ENCODE measurements at places on chromosomes 4 and X.
A peak's percentile ranks its signal among the peaks of the same experiment; 100 is the strongest.

DNA sequence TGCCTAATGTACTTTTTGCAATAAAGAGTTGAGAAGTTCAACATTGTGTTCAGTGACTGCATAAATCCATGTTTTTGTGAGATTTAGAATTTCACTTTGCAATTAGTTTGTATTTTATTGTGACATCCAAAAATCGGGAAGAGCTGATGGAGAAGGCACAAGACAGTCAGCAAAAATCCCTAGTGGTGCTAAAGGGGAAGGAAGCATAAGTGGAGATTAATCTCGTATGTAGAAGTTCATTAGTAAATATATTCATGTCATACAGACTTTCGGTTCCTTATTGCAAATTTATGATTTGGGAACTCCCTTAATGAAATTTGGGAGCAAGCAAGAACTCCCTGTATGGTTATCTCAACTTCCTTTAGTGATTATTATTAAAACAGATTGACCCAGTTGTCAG lies 57.8 kb upstream of the SLC39A8 start:
- DNase-seq: no peak

DNA sequence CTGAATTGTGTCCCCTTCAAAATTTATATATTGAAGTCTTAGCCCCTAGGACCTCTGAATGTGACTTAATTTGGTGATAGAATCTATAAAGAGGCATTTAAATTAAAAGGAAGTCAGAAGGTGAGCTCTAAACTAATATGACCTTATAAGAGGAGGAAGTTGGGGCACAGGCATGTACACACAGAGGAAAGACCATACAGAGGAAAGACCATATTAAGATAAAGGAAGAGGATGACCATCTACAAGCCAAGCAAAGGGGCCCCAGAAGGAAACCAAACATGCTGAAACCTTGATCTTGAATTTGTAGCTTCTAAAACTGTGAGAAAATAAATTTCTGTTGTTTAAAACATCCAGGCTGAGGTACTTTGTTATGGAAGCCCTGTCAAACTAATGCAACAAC lies 26.9 kb upstream of the CYBB start:
- no peak for DNase-seq

DNA sequence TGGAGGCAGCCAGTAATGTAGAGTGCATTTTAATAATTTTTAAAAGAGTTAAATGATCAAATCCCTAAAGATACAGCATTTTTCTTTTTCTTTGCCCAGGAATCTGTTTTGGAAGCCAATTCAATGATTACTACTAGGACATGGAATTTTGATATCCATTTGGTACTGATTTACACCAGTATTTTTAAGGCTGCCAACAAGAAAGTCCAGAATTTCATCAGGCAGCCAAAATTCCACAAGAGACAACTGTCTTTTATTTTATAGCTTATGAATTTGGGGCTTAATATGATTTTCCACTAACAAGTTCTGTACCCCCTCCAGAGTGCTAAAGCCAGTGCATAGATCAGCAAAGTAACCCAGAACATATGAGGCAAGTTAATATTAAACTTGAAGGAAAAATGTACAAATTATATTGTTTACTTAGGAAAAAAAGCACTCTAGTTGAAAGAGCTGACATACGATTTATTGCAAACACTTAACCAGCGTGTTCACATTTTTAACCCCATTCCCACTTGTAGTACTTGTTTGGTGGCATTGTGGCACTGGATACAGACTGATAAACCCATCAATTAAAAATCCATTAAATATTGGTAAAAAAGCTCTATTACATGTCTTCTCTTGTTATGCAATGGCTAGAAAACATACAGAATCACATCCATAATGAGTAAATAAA lies 259.7 kb downstream of the DCHS2 start:
- DNase-seq: no peak

DNA sequence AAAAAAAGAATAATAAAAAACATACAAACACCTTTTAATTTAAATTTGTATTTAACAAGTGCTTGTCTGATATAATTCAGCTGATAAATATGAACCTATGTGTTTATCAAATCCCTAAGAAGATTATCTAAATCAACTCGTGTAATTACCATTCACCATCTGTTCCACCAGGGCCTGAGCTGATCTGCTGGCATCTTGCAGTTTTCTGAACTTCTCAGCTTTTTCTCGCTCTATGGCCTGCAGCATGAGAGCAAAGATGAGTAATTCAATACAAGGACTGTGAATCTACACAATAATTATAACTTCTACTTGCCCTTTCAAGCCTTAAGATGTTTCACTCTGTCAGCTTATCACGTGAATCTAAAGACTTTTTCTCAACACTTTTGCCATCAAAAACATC lies 709.7 kb downstream of the DMD start:
- no peak for DNase-seq

DNA sequence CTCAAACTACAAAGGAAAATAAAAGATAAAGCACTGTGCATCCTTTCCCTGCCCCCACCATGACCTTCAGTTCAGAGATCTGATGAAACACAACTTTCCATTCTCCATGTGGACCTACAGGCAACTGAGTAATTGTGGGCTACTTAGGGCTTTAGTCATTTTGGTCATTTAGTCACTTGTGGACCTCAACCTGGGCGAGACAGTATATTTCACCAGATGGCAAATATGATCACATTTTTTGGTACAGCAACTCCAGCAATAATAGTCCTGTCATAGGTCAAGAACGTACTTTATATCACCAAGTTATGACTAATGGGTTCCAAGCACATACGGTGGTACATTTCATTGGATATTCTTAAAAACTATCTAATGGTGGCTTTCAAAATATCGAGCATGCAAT lies 141.2 kb downstream of the PDGFC start:
- no peak for DNase-seq

DNA sequence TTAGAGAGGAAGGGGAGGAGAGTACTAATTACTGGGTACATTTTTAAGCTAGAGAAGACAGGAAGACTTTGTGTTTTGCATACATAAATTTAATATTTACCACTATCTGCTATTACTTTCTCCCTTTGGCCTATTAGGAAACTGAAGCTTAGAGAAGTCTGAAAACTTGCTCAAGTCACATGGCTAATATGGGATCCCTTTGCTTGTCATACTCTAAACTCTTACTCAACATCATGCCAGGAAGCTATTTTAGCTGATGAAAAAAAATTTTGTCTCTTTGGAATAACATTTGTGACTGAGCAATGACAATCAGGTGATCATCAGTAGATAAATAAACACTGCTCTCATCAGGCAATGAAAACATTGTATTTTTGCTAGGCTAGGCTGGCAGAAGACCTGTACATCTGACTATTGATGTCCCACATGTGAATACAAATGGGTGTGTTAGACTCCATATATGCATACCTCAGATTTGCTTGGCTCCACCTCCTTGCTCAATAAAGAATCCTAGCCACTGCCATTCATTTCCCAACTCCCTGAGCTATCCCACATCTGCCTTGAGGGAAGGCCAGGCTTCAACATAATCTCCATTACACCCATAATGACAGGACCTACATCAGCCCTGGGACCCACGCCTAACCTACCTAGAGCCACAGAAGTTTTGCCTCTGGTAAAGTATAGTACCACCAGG lies 17.0 kb upstream of the DCLK2 start:
- no peak for DNase-seq

- no peak for DNase-seq
Measured at GRCh38 chrX:295136-295535, 14.0 kb downstream of the PLCXD1 start.

DNA sequence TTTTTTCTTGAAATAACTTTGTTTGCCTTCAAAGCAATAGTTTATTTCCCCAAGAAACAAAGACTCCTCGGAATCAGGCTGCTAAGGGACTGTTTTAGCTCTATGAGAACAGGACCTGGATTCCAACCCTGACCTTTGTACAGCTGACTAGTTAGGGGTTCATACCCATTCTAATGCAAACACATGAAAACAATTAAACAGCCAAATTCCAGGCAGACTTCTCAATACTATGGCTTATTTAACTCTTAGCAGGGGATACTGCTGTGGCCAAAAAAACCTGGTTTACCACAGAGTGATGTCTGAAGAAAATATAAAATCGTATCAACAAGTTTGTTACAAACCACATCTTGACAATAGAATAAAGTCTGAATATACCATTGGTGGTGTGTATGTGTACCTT lies 129.6 kb upstream of the INTU start:
- DNase-seq: no peak

DNA sequence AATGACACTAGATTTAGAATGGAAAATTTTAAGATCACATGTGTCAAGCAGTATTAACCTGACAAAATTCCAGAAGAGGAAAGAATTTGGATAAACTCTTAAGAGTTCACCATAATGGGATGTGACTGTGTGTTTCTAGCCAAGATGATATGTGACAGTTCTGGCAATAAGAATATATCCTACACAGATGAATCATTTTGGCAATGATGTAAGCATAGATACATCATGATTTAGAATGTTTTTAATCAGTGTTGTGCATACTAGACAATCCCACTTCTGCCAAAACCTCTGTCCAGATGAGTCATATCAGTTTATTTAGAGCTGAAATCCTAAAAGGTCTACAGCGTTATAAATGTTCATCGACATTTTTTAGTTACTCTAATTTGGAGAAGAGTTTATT lies 48.8 kb downstream of the PTCHD1 start:
- DNase-seq: no peak

GRCh38 chr4:123283371-123283895 lies 113.2 kb upstream of the SPRY1 start:
- DNase-seq: no peak

- DNase-seq: no peak
Measured at GRCh38 chr4:98627531-98628257, 30.7 kb downstream of the TSPAN5 start.

GRCh38 chrX:6685489-6685888 lies 150.6 kb upstream of the VCX3A start:
- no peak for DNase-seq

- no peak for DNase-seq
Measured at GRCh38 chr4:169054879-169055278, 44.8 kb upstream of the CBR4 start.

DNA sequence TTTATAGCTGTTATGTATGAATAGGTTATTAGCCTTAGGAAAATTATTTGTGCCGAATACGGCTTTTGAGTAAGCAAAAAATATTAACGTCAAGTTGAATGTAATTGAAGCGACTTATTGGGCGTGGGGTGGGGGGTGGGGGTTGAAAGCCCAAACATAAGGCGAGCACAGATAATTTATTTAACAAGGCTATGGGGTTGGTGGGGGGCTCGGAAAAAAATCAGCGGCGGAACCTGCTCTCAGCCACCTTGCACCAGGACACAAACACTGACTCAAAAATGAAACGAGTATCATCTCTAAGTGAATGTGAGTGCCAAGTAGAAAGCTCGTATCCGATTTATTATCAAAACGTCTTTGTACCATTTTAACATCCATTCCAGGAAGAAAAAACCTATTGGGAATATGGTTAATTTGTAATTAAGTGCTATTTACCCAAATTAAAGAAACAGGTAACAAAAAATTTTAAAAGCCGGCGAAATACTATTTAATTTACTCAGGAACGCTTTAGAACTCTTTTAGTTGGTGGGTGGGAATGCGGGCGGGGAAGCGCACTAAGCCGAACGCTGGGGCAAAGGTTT lies 902 bp upstream of the LARP1B start:
- no peak for DNase-seq

DNA sequence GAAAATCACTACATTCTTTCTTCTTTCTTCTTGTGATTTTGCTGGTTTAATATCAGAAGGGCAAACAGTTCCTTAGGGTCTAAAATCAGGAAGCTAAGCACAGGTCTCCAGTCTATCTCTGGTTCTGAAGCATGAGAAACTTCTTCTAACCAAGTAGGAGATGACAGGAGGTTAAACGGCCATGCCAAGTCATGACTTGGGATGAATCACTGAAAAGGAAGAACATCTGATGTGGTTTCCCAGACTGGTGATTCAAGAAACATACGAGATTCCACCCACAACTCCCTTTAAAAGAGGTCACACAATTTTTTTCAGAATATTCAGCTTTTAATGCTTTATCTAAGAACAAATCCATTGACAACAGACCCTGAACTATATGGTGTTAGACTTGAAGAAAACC lies 684.0 kb upstream of the PRKX start:
- no peak for DNase-seq

DNA sequence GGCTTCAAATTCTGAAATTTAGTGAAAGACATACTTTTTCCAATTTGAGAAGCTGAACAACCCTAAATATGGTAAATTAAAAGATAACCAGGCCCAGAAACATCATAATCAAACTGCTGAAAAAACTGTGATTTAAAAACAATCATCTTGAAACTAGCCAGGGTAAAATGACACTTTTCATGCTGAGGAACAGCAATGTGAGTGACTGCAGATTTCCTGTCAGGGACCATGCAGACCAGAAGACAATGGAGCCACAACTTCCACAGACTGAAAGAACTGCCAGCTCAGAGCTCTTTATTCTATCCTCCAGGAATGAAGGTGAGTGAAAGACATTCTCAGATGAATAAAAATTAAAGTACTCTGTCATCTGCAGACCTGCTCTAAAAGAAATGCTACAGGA lies 73.3 kb downstream of the NAT8L start:
- DNase-seq: no peak

DNA sequence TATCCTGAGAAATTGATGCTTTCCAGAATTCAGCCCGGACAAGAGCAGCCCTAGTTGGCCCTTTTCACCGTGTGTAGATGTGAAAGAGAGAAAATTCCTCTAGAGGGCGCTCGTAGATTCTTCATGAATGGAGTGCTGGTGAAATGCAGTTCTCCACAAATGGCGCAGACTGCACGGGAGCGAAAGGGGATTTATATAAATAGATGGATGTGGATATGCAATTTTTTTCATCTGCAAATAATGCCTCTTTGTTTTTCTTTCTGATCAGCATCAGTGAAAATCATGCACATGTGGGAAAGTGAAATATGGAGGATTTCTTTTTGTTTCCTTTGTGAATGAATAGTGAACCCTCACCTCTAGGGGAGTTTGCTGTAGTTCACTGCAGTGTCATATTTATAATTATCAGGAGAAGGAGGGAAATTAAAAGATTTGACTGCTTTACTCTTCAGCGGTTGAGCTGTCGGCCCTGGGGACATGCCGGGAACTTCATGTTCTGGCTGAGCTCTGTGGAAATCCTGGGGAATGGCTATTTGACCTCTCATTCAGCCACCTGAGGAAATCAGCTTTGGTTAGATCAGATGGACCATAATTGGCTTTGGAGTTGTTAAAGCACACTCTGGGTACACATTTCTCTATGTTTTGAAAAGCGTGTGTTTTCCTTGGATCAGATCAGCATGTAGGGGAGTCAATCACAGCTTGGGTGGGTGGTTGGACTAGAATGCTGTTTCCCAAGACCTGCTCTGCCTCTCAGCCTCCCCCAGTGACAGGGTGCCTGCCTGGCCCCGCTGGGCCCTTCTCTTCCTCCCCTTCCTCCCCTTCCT lies 115.0 kb upstream of the SHISA3 start:
- peak; percentile 47 for DNase-seq

DNA sequence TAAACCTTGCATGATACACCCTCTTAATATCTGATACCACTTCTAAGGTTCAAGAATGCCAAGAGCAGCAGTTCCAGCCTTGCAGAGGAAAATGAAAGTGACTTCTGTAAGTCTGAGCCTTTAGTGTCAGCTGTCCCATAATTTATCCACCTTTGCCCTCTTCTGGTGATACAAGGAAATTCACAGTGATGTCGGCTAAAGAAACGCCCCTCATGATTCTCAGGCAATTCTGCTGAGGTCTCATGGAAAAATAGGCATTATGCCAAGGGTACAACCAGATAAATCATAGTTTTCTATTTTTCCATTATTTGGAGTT lies 172.2 kb upstream of the CXCL13 start:
- DNase-seq: peak; percentile 37
